ENCODE measurements at places on chromosomes 2 and 18.

- no peak for DNase-seq
Observed at GRCh38 chr18:79577451-79578395, 101.9 kb upstream of the CTDP1 start.

- no peak for DNase-seq
Observed at GRCh38 chr2:95059656-95060370, 34.3 kb downstream of the MAL start.

GRCh38 chr2:189633392-189633811, 27.9 kb upstream of the ASNSD1 start:
- DNase-seq: peak; percentile 36

GRCh38 chr2:240435457-240435947, at the start of gene GPC1:
GPC1 (plus strand) TSS chr2:240435663; CDS start chr2:240435919, 256 bp downstream.
- peak; percentile 60 for DNase-seq

- DNase-seq: no peak
Observed at GRCh38 chr2:178909507-178909906, 102.3 kb upstream of the TTN start.

GRCh38 chr2:209602259-209602658, 169.4 kb upstream of the UNC80 start:
- DNase-seq: no peak
